GM23248 (cell line): ENCODE measurements at places on chromosomes 16 and 17. TPM values are rescaled to one million over a fixed set of nuclear protein-coding genes. Genes with fewer than 3 reads are reported as not detected.

DNA sequence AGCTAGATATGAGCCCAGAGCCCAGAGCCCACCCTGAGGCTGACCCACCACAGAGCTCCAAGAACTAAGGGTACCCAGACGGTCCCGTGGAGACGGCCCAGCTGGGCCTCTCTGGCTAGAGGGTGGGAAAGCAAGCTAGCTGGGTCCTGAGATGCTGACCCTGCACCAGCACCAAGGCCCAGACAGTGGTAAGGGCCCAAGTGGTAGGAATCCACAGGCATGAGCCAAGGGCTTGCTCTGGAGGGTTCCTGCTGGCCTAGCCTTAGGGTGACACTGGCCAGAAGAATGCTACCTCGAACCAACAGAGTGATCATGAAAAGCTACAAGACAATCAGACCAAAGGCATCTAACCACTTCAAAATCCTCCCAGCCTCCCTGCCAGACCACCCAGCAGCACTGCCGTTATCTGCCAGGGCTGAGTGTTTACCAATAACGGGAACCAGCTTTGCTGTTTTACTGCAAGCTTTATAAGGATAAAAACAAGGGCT is 13.2 kb downstream of the HIC1 start:
- DNase-seq = peak; percentile 95

DNA sequence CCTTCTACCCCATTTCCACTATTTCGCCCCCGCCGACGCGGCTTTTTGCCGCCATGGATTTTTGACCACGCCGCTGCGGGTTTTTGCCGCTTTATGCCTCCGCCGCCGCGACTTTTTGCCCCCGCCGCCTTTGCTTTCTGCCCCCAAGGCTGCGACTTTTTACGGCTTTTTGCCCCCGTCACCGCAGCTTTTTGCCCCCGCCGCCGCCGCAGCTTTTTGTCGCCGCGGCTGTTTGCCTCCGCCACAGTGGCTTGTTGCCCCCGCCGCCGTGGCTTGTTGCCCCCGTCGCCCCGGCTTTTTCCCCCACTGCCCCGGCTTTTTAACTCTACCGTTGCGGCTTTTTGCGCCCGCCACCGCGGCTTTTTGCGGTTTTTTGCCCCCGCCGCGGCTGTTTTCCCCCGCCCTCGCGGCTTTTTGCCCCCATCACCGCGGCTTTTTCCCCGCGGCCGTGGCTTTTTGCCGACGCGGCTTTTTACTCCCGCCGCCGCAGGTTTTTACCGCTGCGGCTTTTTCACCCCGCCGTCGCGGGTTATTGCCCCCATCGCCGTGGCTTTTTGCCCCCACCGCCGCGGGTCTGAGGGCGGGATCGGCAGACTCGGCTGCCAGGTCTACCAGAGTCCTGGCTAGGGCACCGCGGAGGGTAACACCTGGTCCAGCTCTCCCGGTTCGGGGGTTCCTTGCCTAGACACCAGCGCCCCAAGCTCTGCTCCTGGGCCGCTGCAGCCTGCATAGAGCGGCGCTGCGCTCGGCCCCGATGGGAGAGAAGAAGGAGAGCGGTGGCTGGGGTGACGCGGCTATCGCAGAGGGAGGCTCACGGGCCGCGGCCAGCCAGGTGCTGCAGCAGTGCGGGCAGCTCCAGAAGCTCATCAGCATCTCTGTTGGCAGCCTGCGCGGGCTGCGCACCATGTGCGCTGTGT is 562.7 kb upstream of the WSB1 start:
- peak; percentile 9 for DNase-seq

The PRSS27 gene
- 0.76 TPM in 1 of 2 replicates, not detected in the other for total RNA-seq

DNA sequence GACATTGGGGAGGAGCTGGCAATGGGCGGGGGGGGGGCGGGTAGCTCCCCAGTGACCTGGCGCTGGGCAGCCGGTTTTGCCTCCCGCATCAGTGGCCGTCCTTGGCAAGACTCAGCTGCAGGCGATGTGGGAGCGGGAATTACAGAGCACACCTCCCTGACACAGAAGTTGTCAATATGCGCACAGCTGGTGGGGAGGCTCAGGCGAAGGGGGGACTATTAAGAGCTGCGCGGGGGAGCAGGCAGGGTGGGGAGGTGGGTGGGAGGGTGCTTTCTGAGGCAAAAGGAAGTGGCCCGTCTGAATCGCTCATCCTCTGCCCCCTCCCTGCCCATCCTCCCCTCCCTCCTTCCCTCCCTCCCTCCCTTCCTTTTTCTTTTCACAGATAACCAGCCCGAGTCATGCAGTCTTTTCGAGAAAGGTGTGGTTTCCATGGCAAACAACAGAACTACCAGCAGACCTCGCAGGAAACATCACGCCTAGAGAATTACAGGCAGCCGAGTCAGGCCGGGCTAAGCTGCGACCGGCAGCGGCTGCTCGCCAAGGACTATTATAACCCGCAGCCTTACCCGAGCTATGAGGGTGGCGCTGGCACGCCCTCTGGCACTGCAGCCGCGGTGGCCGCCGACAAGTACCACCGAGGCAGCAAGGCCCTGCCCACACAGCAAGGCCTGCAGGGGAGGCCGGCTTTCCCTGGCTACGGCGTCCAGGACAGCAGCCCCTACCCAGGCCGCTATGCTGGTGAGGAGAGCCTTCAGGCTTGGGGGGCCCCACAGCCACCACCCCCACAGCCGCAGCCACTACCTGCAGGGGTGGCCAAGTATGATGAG is 44.0 kb downstream of the SREBF1 start:
- DNase-seq = peak; percentile 53

DNA sequence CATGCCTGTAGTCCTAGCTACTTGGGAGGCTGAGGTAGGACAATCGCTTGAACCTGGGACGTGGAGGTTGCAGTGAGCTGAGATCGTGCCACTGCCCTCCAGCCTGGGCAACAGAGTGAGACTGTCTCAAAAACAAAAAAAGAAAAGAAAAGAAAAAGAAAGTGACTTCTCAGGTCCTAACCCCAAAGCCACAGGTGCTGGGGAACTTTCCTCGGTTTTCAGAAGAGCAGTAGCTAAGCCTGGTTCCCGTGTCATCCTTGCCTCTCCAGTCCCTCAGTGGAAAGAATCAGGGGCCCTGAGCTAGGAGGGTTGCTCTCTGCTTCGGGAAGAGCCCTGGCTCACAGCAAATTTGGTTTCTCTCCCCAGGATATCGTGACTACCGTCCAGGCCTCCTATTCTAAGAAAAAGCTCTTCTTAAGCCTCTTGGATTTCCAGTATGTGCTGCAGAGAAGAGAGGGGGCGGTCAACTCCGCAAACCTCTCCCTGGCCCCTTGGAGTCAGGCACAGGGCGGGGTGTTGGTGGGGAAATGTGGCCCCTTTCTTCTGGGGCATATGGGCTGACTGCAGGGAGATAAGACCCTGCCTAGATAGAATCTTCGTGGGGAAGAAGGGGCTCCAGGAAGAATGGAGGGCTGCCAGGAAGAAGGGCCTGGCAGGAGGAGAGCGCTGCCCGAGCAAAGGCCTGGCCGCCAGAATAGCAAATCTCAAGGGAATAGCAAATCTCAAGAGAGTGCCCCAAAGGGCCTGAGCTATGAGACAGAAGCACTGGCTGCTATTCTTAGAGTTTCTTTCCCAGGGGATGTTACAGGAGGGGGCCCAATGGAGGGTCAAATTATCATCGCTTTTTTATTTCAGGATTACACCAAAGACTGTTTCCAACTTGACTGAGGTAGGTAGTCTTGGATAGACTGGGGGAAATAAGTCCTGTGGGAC is 8.3 kb upstream of the NLRC5 start:
- DNase-seq = no peak

GRCh38 chr17:68462381-68463210 is 5.3 kb upstream of the WIPI1 start:
- peak; percentile 95 for DNase-seq
